ENCODE measurements at places on chromosomes 1 and 21.

GRCh38 chr1:24609949-24610517 lies 33.1 kb upstream of the SRRM1 start:
- no peak for DNase-seq

DNA sequence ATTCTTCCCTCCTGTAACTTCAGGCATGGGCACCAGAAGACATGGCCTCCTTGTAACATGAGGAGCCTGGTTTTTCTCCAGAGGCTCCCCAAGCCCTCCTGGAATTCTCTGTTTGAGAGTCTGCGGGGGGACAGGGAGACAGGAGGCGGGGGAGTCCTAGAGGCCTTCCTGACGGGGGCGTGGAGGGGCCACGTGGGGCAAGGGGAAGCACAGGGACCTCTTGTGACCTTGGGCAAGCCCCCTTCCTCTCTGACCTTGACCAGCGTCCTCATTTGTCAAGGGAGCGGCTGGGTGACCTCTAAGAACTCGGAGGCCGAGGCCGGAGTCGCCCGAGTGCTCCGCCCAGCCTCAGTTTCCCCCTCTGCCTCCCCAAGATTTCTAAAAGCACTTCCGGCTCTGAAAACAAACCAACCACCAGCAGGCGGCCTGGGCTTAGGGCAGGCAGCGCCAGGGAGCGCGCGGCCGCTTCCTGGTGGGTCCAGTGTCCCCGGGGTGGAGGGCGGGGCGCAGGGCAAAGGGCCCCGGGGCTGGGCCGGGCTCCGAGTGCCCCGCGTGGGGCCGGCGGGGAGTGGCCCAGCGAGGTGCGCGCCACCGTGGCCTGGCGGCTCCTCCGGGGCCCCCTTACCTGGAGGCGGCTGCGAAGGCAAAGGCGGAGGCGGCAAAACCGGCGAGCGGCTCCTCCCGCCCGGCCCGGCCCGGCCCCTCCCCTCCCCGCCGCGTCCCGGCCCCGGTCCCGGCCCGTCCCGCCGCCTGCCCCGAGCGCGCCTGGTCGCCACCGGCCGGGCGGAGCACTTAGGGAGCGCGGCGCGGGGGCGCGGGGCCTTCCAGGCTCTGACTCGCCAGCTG lies at the start of gene TMCO4:
Gene TMCO4, minus strand, starts transcription at position 687 of the 846 bp plus-strand sequence. CDS start 19,158 bp downstream, outside the sequence.
- no peak for DNase-seq

DNA sequence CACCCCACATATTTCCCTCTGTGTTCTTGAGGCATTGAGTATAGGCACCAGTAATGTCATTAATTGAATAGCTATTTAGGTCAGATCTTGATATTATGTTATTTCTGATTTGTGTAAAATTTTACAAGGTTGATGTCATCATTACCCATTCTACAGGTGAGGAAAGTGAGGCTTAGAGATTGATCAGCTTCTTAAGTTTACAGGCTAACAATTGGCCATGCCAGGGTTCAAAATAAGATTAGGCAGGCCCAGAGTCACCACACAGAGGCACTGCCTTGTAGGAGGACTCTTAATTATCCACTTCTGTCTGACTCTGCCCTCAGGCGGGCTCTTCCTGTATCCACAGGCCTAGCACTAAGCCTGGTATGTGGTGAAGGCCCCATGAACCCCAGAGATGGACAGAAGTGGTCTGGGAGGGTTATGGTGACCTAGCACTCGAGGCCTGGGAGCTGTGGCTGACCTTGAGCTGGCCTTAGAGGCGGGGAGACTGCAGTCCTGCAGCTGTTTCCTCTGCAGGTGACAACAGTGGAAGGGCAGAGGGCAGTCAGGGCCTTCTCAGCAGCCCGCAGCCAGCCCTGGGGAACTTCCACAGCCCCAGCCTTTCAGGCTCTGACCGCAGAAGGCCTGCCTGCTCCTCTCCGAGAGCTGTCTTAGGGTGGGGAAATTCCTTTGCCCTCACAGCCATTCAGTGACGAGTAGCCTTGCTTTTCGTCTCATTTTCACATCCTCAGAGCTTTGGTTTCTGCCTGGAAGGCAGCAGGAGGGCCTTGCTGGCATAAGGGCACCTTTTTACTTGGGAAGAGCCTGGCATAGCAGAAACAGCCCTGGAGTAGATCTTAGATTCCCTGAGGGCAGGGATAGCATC lies 12.2 kb downstream of the ZDHHC18 start:
- no peak for DNase-seq

DNA sequence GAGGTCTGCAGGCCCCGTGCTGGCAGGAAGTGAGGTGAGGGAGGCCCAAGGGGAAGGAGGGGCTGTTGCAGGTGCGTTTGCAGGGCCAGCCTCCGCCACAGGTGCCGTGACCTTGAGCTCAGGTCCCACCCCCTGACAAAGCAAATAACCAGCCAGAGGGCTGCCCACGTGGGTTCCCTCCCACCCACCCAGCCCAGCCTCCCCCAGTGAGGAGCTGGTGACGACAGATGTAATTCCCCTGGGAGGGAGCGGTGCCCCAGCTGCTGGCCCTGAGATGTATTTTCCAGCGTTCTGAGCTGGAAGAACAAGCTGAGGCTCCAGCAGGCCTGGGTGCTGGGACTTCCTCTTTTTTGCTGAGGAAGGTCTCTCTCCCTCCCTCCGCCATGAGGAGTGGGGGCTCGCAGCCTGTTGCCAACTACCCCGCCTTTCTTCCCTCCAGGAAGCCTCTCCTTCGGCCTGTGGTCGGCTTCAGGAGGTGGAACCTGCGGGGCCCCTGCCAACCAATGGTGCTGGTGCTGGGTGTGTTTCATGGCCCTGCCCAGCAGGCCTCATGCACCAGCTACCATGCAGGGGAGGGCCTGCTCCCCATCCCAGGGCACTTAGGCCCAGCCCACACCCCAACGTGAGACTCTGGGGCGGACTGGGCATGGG lies 153.2 kb downstream of the PRDM16 start:
- DNase-seq = peak; percentile 59

GRCh38 chr1:75520862-75521475 lies 89.9 kb downstream of the SLC44A5 start:
- no peak for DNase-seq

- DNase-seq = no peak
Measured at GRCh38 chr1:41894101-41894807, 24.5 kb downstream of the HIVEP3 start.

DNA sequence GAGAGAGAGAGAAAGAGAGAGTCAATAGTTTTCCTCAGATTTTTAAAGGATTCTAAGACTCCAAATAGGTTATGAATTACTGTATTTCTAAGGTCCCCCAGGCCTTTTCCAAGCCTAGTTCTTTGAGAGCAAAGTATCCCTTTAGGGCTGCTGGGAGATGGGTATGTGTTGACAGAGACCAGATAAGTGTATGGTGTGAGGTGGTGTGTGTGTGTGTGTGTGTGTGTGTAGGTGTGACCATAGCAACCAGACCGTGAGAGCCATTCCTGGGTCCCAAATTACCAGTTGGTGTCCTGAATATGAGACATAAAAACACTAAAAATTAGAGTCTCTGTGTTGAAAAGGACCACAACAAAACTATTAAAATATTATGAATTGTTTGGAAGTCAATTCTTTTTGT lies 41.7 kb upstream of the DNAJC6 start:
- DNase-seq = no peak

- DNase-seq = no peak
Measured at GRCh38 chr1:22502202-22502601, 50.6 kb downstream of the ZBTB40 start.

- DNase-seq = no peak
Measured at GRCh38 chr1:200861937-200862647, 10.7 kb upstream of the GPR25 start.

DNA sequence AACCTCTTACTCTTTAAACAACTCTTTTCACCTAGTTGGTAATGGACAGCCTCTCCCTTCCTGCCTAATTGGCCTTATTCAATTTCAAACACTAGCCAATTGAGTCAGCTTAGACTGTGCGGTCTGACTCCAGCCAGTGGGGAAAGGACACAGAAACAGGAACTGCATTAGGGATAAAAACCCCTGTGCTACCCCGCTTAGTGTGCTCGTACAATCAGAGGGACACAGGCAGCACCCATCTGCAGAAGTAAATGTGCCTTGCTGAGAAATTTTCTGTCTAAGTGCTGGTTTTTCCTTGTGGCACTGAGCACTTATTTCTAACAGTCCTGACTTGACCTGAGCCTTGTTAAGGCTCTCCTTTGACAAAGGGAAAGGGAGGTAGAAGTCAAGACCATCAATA lies 6.0 kb upstream of the CD2 start:
- DNase-seq = no peak

GRCh38 chr1:183609759-183610452 lies 19.6 kb upstream of the NCF2 start:
- DNase-seq = peak; percentile 6

DNA sequence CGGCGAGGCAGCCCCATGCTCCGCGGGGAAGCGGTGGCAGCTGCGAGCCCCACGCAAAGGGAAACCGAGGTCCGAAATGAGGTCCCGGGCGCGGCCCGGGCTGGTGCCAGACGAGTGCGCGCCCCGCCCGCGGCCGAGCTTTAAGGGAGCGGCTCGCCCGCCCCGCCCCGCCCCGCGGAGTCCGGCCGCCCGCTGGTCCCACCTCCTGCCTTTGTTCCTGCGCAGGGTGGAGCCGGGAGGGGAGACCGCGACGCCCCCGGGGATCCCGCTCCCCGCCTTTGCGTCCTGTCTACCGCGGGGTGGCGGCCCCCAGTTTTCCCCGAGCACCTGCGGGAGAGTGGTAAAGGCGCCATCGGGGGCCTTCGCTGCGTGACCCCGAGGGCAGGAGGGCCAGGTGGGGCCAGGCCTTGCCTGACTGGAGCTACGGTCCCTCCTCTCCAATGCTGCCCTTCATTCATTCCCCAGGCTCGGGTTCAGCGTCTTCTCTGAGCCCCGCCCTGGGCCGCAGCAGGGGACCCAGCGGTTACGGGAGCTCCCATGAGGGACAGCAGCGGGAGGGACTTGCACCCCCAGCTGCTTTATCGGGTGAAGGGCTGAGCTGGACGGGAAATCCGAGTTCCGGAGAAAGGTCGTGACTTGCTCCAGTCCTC lies at the start of gene HES2:
Gene HES2, minus strand, starts transcription at position 116 of the 650 bp plus-strand sequence. Its CDS starts 99 bp downstream, at position 17.
- no peak for DNase-seq

GRCh38 chr21:28083350-28083749 lies 909.3 kb downstream of the LTN1 start:
- no peak for DNase-seq

- DNase-seq = peak; percentile 60
Measured at GRCh38 chr1:213122514-213122929, 71.5 kb downstream of the RPS6KC1 start.

DNA sequence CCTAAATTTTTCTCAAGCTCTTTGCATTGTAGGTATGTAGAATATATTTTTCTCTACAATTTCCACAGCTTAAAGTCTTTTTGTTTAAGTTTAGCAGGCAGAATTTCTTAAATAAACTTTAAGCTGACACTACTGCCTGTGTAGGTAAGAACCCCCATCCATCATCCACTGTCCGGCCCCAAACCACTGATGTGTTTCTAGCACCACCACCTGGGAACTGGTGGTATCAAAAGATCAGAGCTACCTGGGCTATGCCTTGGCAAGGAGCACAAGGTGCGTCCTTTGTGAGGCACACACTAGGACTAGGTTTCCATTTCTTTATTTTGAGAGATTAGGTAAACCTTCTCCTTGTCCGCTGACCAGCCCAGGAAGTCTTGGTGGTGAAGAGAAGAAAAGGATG lies 10.5 kb upstream of the LELP1 start:
- no peak for DNase-seq

- DNase-seq = no peak
Measured at GRCh38 chr1:58929671-58930325, 146.0 kb upstream of the JUN start.

DNA sequence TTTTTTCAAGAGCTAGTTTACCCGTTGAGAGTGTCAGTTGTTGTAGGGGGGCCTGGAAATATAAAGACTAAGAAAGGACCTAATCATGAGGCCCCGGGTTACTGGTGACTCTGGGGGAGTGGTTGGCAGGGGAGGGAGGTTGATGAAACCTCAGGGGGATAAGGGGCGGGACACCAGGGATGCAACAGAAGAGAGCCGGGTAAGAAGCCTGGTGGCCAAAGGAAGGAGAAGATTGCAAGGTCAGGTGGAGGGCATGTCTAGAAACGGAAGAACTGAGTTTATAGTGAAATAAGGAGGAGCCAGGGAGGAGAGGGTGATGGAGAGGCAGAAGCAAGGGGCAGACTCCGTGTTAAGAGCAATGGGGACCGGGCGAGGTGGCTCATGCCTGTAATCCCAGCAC lies 12.5 kb upstream of the SPOCD1 start:
- no peak for DNase-seq

Measured in NCI-H1105 treated with DMSO at 0.1 percent for 48 hours (cell line).